ENCODE measurements at places on chromosomes 7 and 10.

DNA sequence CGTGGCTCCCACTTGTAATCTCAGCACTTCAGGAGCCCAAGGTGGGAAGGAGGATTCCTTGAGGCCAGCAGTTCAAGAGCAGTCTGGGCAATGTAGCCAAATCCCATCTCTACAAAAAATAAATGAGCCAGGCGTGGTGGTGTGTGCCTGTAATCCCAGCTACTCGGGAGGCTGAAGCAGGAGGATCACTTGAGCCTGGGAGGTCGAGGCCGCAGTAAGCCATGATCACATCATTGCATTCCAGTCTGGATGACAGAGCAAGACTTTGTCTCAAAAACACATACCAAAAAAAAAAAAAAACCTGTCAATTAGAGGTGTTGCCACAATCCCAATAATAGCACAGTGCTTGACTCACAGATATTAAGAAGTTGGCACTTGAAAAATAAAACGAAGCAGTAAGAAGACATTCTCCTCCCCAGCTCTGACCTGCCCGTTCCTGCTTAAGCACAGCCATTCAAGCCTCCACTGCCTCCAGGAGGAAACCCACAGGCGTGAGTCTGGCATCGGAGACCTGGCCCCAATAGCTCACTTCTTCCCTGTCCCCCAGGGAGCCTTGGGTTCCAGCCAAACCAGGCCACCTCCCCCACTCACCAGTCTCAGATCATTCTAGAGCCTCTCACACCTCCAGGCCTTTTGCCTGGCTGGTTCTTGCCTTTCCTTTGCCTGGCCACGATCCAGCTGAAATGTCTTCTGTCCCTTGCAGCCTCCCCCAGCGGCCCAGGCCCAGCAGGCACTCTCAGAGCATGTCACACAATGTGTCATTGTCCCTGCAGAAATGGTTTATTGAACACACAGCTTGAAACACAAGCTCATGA lies 45.3 kb upstream of the GTF2I start:
- peak; percentile 17 for DNase-seq

DNA sequence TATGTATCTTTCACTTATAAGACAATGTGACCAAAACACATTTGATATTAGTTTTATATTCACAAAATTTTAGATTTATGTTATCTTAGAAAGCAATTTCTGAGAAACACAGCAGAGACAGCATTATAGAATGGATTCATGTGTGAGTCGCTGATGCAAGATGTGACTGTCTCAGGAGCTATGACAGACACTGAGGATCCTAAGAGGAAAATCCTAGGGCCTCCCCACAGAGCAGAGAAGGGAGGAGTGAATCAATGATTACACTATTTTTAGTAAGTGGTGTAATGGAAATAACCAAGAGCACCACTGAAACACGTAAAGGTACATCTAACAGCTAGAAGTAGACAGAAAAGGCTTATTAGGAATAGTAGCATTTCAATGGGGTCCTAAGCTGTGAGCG lies 204.0 kb upstream of the PTN start:
- no peak for DNase-seq

GRCh38 chr10:119007211-119007574 lies 22.3 kb upstream of the NANOS1 start:
- DNase-seq: no peak

DNA sequence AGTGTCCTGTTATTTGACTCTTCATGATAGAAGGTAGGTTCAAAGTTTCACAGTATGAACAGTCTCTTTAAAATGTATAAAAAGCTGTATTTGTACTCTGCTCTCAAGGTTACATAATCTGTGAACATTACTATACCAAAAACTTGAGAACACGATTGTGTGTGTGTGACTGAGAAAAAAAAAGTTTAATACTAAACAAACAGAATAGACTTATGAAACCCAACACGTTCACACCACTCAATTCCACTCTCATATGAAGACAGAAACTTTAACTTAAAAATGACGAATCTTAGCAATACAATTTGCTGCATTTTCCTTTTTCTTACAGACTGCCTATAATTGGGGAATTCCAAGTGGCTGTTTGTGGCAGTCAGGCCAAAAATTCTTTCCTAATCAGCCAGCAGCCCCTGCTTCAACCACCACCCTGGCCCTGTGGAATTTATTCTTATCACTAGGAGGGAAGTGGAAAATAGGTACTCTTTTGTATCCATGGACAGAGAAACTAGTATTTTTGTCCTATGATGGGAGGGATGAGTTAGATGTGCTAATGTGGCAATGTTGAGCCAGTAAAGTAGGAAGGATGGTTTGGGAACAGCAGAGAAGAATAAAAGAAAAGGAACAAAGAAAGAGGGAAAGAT lies 42.8 kb downstream of the MINDY3 start:
- no peak for DNase-seq

GRCh38 chr10:62637249-62638061 lies 167.1 kb upstream of the ADO start:
- no peak for DNase-seq

DNA sequence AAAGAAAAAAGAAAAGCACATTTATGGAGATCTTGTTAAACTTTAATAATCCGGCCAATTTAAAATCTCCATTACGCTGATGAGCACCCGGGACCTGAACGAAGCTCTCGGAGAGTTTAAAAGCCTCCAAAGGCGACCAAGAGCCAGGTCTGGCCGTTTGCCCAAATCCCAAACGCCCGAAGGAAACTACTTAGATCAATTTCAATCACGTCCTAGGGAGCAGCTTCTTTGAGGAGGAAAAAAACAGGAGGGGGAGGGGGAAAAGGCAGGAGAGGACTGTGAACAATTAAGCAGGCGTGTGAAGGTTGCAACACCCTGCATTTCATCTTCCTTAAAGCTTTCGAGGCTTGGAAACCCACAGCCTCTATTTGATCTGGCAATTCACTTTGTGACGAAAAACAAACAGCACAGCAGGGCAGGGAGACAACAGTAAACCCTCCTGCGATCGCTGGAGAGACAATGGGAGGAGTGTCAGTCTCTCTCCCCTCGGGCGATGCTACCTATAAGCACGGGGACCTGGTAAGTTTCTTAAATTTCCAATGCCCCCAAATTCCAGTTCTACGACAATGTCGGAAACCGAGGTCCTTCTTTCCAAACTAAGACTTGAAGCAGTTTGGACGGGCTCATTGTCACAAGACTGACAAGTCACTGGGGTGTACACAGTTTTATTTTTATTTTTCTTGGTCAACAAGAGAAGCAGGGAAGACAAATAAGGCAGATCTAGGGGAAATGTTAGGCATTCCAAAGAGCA lies 1.2 kb downstream of the KLF6 start:
- peak; percentile 81 for DNase-seq
